ENCODE measurements at places on chromosomes 1 and 21.

DNA sequence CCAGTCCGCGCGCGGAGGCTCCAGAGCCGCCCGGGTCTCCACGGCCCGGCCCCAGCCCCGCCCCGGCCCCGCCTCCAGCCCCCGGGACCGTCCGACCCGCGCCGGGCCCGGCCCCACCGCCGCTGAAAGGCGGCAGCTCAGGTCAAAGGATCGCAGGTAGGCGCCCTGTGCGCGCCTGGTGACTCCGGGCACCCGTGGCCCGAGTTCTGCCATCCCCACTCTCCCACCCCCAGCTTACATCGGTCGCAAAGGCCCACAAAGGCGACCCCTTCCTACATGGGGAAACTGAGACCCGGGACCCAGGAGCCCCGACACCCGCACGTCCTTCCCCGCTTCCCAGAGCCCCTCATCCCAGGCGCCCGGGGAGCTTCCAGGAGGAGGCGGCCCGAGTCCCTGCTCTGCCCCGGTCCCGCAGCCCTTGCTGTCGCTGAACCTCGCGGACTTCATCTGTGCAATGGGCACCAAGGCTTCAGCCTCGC is at the start of gene TMEM200B:
TMEM200B (minus strand) TSS at position 17 of the 479 bp plus-strand sequence. CDS start 2,075 bp downstream, outside the sequence.
- no peak for DNase-seq

DNA sequence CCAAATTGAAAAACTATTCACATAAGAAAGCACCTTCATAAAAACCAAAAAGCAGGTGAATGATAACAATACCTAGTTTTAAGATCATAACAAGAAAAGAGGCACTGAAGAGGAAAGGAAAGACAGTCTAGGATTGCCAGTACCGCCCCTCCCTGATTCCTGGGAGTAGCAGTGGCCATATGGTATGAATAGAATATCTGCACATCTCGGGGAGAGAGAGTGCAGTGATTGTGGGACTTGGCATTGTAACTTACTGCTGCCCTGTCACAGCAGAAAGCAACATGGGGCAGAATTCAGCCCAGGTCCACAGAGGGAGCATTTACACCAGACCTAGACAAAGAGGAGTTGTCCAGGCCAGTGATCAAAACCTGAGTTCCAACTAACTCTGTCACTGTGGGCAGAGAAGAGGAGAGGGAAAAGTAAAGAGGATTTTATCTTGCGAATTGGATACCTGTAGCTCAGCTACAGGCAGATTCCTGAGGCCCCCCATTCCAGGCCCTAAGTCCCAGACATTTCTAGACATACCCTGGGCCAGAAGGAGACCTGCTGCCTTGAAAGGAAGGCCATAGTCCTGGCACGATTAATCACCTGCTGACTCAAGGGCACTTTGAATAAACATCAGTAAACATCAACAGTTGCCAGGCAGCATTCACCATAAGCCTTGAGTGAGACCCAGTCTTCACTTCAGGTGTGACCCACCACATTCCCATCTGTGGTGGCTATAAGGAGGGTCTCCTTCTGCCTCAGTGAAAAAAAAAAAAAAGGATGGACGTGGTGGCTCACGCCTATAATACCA is 397.5 kb downstream of the TGFB2 start:
- DNase-seq = no peak

DNA sequence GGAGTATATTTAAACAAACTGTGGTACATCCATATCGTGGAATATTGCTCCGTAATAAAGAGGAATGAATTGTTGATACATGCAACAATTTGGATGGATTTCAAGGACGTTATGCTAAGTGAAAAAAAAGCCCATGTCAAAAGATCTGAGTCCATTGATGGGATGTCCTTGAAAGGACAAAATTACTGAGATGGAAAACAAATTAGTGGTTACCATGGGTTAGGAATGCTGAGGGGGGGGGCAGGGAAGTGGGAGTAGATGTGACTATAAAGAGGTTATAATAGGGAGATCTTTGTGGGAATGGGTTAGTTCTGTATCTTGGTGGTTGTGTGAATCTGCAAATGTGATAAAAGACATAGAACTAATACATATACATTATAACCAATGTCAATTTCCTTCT is 409.3 kb downstream of the SRGAP2C start:
- DNase-seq = no peak

DNA sequence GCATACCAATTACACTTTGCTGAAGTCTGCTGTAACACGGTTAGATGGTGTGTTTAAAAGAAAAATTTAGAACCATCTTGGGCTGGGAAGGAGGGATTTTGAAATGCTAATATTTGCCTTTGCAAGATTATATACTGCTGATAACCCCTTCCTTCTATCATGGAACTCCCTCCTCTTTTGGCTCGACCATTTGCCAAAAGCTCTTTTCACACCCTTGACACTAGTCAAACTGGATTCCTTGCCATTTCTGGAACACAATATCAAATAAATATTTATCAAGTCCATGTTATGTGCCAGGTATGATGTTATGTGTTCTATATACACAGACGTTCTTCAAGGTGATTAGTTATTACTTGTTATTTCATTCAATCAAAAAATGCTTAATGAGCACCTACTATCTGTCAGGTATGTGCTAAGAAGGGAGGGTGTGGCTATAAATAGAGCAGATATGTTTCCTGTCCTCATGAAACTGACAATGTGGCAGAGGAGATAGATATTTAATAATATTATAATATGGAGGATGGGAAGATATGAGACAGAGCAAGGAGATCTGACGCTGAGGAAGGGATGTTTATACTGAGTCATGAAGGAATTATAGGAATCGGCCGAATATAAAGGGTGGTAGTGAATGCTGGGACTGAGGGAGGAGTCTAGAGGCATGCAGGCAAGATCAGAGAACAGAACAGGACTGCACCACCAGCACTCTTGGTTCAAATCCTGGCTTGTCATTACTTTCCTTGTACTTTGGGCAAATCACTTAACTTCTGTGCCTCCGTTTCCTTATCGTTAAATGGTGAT is 16.1 kb upstream of the XPR1 start:
- no peak for DNase-seq

DNA sequence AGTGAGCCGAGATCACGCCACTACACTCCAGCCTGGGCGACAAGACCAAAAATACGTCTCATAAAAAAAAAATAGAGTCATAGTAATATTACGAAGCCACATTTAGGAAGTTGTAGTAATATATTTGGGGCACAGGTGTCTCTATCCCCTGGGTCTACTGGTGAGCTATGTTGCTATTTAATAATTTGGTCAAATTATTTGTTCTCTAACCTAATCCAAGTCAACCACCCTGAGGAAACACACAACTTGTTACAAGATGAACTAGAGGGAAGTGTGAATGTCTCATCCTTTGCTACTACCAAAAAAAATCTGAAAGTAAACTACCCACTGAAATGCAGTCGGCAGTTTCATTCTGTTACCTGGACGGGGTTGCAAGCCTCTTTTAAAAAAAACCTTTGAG is 35.3 kb downstream of the RGS8 start:
- no peak for DNase-seq

DNA sequence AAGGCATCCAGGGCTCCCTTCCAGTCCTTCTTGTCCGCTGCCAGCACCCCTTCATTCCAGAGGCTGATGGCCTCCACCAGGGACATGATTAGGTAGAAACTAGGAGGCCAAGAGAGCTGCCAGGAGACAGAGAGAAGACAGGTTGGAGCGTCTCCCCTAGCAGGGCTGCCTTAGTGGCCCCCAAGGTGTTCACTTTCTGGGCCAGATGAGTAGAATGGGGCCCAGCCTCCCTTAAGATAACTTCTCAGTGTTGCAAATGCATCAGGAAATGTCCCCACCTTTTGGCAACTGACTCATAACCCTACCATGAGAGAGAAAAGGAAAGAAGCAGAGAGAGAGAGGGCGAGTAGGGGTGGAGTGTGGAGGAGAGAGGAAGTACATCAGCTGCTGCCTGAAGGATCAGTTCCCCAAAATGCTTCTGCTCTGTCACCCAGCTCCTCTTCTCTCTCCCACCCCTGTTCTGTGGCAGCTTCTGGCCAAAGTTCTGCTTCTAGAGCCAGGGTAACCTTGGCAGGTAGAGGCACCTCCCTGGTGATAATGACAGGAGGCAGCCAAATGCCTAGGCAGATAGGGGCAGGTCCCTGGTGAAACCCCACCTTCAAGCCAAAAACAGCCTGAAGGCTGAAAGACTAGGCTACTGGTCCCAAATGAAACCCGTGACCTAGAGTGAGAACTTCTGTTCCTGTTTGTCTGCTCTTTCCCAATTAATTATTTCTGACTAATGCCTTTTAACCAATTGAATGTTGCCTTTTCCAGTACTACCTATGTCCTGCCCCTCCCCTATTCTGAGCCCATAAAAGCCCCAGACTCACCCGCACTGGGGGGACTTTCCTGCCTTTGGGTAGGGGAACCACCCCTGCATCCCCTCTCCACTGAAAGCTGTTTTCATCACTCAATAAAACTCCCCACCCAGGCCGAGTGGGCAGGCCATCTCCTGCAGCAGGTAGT is at the start of gene NCF2:
NCF2 (minus strand) TSS at position 216 of the 948 bp plus-strand sequence; CDS start at position 86, 130 bp downstream.
- no peak for DNase-seq

- peak; percentile 69 for DNase-seq
Observed at GRCh38 chr1:6269720-6270400, 9.0 kb upstream of the GPR153 start.

DNA sequence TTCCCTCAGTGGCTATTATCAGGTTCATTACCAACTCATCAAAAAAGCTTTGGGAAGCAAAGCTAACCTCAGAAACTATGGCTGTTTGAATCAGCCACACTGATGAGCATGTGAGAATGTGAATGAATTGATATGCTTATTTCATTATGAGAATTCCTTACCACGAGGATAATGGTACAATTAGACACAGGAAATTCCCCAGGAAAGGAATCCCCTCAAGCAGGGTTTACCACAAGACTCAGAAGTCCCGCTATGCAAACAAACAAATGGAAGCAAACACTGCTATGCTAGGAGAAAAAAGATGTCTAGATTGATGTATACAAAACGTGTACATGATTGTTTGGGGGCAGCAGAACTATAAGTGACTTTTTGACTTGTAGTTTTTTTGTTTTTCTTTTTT is 205.0 kb downstream of the HMCN1 start:
- no peak for DNase-seq

GRCh38 chr1:31707711-31708110 is 3.9 kb upstream of the COL16A1 start:
- DNase-seq = no peak

- no peak for DNase-seq
Observed at GRCh38 chr1:151325646-151326429, 1.4 kb downstream of the PI4KB start.

GRCh38 chr1:90045853-90046563 is 51.1 kb downstream of the ZNF326 start:
- peak; percentile 42 for DNase-seq

DNA sequence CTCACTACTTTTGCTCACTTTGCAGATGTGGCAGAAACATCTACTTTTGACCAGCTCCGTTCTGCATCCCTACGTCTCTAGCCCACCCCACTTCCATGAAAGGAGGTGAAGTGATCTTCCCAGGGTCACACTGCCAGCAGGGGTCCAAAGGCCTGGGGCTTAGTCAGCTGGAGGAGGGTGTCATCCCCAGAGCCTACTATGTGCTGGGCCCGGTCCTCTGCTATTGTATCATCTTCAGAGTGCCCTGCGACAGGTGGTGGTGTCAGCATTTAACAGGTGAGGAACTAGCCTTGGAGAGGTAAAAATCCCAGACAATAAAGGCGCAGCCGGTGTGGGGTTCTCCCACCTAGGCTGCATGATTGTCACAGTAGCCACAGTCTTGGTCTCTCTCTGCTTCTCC is 5.6 kb upstream of the BSND start:
- no peak for DNase-seq

- no peak for DNase-seq
Observed at GRCh38 chr1:29639156-29639736, 402.9 kb downstream of the PTPRU start.

GRCh38 chr1:76070538-76070937 is 4.0 kb upstream of the ST6GALNAC3 start:
- no peak for DNase-seq

GRCh38 chr1:7402548-7402850 is 368.6 kb upstream of the VAMP3 start:
- no peak for DNase-seq

DNA sequence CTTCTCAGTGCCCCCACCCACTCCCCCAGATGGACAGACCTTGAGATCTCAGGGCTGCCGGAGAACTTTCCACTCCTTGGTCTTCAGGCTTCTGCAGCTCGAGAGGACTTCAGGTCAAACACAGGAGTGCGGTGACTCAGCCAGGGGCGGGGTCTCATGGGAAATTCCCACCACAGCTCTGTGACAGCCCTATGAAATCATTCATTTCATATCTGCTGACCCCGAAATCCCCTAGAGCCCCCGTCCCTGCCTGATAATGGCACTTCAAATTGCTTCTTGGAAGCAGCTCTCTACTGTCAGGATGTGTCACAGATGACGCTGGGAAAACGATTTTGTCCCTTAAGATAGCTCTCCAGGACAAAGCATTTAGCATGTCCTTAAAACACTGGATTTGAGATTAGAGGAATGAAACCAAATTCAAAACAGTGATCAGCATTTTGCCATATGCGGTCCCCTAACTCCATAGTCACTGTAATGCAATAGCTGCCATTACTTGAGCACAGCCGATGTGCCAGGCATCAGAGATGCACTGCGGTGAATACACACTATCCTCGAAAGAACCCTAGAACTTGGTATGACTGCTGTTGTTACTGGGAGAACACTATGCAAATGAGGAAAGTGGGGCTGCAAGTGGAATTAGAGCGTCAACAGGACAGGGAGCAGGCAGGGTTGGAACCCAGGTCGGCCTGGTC is at the start of gene TNFRSF9:
TNFRSF9 (minus strand) TSS at position 95 of the 692 bp plus-strand sequence. CDS start 845 bp downstream, outside the sequence.
- no peak for DNase-seq

DNA sequence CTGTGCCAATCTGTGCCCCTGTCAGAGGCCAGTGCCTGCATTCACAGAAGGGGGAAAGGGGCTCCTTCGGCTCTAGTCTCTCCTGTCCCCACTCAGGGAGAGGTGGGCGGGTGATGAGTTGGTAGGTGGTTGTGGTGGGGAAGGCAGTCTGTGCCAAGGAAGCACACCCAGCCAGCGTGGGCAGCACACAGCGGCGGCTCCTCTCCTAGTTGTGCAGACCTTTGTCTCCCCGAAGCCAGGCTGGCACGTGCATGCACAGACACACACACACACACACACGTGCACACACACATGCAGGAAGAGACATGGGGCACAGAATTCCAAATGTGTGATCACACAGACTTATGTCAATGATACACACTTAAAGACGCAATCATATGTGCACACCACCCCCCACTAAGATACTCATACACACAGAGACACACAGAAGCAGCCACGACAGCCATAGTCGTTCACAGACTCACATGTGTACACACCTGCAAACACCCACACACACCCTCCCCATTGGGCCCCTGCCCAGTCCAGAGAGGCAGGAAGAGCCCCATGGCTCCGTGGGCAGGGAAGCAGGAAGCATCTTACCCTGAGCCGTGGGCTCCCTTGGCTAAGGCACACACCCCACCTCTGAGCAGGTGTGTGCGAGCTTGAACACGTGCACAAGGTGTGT is 16.4 kb downstream of the RIMS3 start:
- DNase-seq = no peak

DNA sequence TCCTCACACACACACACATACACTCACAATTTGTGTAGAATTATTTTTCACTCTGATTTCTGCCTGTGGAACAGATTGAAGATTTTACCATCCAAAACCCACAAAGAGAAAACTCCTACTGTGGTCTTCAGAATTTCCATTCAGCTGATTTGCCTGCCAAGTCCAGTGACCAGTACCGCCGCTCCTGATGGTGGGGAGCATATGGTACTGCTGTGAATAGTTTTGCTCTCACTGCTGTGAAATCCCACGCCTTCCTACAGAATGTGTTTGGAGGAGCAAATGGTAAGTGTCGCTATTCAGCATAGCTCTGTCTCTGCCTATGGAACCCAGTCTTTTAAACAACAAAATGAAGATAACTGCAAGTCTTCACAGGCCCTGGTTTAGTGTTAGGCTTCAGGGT is 629.5 kb downstream of the LMO4 start:
- no peak for DNase-seq

GRCh38 chr21:41186755-41187536 is 19.0 kb downstream of the BACE2 start:
- no peak for DNase-seq

GRCh38 chr1:9145714-9146113 is 16.8 kb upstream of the GPR157 start:
- no peak for DNase-seq

Measured in NCI-H2227 treated with DMSO at 0.1 percent for 48 hours (cell line).